ENCODE measurements at places on chromosomes 7 and 10. TPM values are rescaled to one million over a fixed set of nuclear protein-coding genes. Genes with fewer than 3 reads are reported as not detected.

The DDC gene
- not detected for total RNA-seq

The IFIT1B gene
- total RNA-seq, result not detected

The VDAC2 gene
- total RNA-seq, result 187 TPM

The GRID2IP gene
- not detected for total RNA-seq

The CD36 gene
- 132 TPM for total RNA-seq

The UNC5B gene
- total RNA-seq, result 39.1 TPM

The GRM8 gene
- not detected for total RNA-seq

The DYNC1I1 gene
- 0.45 TPM for total RNA-seq

Measured in smooth muscle cell of the coronary artery (primary cell).